ENCODE measurements at places on chromosomes 1 and 21.

DNA sequence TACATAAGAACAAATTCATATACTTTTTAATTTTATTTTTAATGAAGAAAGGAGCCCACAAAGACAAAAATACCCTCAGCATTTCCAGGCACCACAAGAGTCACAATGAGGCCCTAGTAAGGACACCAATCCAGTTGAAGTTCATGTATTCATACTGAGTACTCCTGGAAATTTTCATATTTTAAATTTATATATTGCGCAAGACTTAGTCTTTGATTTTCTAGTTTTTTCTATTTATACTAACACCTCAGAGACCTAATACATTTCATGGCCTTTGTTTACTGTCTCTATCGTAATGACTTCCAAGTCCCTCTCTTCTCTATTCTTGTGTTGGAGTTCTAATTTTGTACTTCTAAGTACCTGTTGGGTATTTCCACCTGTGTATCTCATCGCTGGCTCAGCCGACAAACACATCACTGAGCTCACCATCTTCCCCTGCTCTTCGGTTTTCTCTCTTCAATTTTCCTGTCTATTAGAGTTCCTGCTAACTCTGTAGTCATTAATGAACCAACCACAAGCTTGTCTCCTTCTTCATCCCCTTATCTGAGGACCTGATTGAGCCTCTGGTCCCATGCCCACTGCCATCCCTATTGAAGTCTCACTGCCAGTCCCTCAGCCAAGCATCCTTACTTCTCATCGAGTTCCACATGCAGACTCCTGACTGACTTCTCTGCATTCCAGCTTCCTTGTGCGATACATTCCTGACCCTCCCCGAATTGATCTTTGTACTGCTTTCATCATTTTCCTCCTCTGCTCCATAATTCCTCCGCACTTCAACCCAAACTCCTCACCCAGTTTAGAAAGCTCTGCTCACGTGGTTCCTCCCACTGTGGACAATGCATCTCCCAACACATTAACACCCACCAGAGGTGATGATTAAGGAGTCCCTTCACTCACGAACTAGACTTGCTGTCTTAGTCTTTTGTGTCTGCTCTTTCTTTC, 17.3 kb upstream of the IRF2BP2 start:
- peak; percentile 75 for DNase-seq

DNA sequence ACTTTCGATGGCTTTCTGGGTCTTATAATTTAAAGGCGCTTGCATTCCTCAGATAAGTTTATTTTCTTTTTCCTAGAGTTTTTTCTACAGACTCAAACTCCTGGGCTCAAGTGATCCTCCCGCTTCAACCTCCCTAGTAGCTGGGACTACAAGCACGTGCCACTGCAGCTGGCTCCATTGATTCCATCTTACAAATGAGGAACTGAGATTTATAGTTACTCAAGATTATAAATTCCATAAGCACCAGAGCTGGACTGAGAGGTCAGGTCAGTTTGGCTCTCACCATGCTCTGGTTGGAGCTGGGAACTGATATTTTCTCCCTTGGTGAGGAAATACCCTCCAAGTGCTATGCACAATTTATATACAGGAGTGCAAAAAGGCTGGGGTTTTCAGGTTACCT, 13.4 kb upstream of the PRPF38B start:
- DNase-seq: no peak

DNA sequence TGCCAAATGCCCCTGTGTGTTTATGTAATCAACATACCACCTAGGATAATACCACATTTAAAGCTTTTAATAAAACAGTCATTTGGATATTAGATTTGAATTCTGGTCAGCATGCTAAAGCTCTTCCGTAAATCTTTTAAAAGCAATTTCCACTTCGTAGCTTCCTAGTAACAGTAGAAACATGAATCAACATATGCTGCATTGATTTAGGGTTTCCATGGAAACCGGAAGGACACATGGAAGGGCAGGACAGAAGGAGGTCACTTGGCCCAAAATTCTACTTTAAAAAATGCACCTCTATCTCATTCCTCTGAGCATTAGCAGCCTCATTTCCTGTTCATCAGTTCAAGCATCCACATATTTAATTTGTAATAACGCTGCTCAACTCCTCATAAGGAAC, 8.1 kb downstream of the RGS8 start:
- DNase-seq: no peak

- peak; percentile 79 for DNase-seq
These were observed 164.8 kb downstream of the TNFSF18 start for GRCh38 chr1:172885971-172886370.

DNA sequence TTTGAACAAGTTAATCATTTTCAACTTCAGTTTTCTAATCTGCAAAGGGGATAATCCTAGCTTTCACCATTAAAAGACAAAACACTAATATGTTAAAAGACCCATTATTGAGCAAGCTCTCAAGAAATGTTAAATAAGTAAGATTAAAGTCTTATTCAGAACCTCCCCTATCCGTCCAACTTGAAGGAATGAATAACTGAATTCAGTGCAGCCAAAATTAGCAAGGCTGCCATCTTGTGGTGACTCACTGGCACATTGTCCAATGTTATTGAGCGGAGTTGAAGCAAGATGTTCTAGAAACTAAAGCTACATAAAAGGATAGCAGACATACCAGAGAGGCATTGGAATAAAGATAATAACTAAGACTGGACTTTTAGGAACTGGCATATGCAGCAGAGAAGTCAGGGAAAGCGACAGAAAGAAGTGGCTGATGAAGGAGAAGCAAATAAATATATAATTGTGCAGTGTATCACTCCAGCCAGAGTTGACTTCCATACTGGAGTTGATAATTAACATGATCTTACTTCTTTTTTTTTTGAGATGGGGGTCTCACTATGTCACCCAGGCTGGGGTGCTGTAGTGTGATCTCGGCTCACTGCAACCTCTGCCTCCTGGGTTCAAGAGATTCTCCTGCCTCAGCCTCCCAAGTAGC, 8.2 kb upstream of the CAP1 start:
- peak; percentile 67 for DNase-seq

- peak; percentile 93 for DNase-seq
These were observed 34.4 kb upstream of the SLC30A1 start for GRCh38 chr1:211613108-211613947.

- no peak for DNase-seq
These were observed 83.1 kb downstream of the KCNN3 start for GRCh38 chr1:154786804-154787570.

- no peak for DNase-seq
These were observed 15.4 kb downstream of the NPPA start for GRCh38 chr1:11831945-11832725.

- no peak for DNase-seq
These were observed 628.5 kb downstream of the SMYD3 start for GRCh38 chr1:245878585-245878984.

DNA sequence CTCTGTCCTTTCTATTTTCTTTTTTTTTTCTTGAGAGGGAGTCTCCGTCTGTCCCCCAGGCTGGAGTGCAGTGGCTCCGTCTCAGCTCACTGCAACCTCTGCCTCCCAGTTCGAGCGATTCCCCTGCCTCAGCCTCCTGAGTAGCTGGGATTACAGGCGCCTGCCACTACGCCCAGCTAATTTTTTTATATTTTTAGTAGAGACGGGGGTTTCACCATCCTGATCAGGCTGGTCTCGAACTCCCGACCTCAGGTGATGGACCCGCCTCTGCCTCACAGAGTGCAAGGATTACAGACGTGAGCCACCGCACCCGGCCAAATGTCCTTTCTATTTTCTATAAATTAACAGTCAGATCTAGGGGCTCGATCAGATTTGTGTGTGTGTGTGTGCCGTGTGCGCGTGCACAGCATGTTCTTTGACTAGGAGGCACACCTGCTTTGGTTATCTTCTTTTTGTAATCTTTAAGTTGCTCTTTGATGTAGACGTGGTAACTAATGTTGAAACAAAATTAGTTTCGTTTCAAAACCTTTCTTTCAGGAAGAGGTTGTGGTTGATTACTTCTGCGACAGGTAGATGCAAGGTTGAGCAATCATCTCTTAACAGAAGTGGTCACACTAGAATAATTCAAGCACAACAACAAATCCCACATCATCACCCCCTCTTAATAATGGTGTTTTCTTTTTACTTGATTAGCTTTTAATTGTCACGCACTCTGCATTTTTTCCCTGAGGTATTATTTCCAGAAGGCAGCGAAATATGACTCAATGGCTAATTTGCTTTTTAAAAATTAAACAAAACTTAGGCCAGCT, 779 bp upstream of the DEGS1 start:
- no peak for DNase-seq

GRCh38 chr1:6416295-6416656, 3.4 kb downstream of the HES2 start:
- DNase-seq: no peak

- no peak for DNase-seq
These were observed 3.5 kb downstream of the KRTAP10-7 start for GRCh38 chr21:44603911-44604310.

- peak; percentile 92 for DNase-seq
These were observed 32.9 kb downstream of the JAK1 start for GRCh38 chr1:64933296-64934070.

- DNase-seq: no peak
These were observed 62.0 kb downstream of the KCNK1 start for GRCh38 chr1:233675893-233676292.

DNA sequence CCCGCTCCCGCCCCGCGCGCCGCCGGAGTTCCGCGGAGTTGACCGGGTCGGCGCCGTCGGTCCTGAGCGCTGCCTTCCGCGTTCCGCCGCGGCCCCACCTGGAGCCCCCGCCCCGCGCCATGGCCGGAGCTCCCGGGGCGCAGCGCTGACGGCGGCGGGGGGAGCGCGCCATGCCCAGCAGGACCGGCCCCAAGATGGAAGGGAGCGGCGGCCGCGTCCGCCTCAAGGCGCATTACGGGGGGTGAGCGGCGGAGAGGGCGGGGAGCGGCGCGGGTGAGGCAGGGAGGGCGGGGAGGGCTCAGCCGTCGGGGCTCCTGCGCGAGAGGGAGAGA, 216 bp downstream of the PRKCZ start:
- no peak for DNase-seq

- no peak for DNase-seq
These were observed 26.7 kb downstream of the CACHD1 start for GRCh38 chr1:64496606-64497005.

- DNase-seq: peak; percentile 29
These were observed 13.2 kb downstream of the MAN1C1 start for GRCh38 chr1:25629836-25630235.

DNA sequence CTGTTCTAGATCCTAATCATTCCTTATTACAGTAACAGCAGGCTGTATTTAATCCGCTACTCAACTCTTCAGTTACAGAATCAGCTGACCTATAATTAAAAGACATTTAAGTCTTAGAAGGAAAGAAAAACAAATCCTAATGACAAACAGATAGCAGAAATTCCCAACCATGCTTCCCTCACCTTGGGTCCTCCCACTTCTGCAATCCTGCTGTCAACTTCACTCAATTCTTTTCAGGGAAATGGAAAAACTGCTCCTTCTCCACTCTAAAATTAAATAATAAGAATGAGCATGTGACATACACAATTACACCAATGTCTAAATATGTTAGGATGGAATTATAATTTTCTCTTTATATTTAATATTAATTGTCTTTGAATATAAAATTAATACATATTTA, 182.6 kb upstream of the LYPLAL1 start:
- no peak for DNase-seq

DNA sequence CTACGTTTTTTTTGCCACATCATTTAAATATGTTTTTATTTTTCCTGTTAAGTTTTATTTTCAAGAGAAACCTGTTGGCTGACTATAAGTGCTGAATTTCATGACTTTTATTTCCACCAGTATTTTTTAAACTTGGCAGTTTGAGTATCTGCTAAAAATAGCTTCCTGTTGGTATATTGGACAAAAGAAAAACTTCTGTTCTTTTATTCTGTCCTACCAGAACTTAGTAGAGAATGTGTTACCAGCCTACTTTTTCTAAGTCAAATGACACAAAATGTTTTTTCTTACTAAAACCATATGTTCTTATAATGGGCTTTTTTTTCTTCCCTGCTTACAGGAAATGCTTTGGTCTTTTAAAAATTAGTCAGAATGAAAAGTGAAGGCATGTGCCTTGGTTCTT, 7.6 kb downstream of the DR1 start:
- peak; percentile 41 for DNase-seq

DNA sequence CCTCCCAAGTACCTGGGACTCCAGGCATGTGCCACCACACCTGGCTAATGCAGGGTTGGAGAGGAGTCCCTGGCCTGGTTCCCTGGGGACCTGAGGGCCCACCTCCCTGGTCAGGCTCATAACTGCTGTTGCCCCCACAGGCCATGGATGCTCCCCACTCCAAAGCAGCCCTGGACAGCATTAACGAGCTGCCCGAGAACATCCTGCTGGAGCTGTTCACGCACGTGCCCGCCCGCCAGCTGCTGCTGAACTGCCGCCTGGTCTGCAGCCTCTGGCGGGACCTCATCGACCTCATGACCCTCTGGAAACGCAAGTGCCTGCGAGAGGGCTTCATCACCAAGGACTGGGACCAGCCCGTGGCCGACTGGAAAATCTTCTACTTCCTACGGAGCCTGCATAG, 4.5 kb downstream of the FBXO6 start:
- no peak for DNase-seq

- peak; percentile 73 for DNase-seq
These were observed 357.0 kb upstream of the PTBP2 start for GRCh38 chr1:96364576-96364975.

DNA sequence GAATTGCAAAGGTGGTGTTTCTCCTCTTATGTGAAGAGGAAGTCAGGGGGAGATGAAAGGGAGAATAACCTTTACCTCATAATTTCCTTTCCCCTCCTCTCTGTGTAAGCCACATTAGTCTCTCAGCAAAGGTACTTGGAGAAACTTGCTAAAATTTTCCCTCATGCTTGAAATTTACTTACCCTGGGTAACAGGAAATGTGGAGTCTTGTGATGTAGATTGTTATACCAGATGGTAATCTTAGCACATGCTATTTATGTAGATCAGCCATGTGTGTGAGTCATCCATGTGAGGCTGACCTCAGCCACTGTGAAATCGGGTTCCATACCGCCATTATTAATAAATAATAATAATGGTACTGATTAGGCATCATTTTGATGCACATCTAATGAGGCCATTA, 128.4 kb downstream of the TGFB2 start:
- DNase-seq: peak; percentile 73

GRCh38 chr21:37063433-37063832, 9.4 kb downstream of the PIGP start:
- peak; percentile 28 for DNase-seq

DNA sequence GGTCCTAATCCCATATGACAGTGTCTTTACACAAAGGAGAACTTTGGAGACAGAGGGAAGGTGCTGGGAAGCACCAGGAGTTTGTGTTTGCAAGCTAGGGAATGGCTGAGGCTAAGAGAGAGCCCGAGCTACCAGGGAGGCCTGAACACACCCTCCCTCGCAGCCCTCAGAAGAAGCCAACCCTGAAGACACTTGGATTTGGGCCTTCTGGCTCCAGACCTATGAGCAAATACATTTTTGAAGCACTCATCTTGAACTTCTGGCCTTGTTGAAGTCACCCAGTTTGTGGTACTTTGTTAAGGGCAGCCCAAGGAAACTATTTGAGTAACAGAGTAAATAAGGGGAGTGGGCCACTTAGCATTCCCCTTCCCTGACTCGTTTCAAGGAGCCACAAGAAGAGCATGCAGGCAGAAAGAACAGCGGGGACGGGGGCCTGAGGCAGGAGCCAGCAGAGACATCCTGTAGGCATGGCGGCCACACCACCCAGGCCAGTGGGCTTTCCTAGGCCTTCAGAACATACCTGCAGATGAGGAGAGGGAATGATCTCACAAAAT, 13.2 kb upstream of the QSOX1 start:
- no peak for DNase-seq

- peak; percentile 73 for DNase-seq
These were observed 14.0 kb upstream of the UMODL1 start for GRCh38 chr21:42056996-42057689.

GRCh38 chr1:96075704-96076455, 645.7 kb upstream of the PTBP2 start:
- peak; percentile 1 for DNase-seq

- DNase-seq: no peak
These were observed 16.2 kb downstream of the OLIG2 start for GRCh38 chr21:33041981-33042380.
